Amniotic stem cell (primary cell): ENCODE measurements at places on chromosomes 2 and 18.

DNA sequence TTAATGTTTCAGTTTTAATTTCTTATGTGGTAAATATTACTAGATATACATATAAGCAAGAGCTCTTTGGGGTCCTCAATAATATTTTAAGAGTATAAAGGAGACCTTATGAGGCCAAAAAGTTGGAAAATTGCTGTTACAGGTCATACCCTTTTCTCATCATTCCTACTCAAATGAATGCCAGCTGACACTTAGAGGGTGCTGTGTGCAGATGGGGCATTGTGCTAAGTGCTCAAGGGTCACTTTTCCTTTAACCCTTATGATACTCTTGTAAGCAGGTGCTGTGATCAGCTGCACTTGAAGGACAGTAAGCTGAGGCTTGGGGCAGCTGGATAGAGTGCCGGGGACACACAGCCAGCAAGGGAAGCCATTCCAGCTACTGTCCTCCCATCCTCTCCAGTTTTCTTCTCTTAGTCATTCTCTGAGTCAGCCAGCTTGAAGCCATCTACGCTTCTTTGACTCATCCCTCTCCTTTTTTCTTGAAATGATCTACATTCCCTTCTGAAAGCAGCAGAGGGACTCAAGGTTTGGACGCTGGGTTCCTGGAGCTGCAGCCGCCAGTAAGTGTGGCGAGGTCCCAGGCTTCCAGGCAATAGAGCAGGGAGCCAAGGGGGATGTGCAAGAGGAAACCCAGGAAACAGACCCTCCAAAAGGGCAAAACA, 42.0 kb upstream of the CREB1 start:
- peak; percentile 30 for DNase-seq

DNA sequence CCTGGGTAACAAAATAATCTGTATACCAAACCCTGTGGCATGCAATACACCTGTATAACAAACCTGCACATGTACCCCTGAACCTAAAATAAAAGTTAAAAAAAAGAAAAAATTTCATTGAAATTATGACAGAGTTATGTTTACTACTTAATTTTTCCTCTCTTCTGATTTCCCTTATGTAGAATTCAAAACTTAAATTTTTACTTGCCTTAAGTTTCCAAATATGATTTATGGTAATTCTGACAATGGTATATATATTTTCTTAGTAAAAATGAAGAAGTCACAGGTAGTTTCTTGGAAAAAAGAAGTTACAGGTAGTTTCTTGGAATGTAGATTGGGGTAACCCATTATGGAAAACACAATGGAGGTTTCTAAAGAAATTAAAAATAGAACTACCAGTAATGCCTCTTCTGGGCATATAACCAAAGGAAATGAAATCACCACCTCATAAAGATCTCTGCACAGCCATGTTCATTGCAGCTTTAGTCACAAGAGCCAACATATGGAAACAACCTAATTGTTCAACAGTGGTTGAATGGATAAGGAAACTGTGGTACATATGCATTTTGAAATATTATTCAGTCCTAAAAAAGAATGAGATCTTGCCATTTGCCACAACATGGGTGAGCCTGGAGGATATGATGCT, 164.9 kb downstream of the BABAM2 start:
- DNase-seq = no peak

DNA sequence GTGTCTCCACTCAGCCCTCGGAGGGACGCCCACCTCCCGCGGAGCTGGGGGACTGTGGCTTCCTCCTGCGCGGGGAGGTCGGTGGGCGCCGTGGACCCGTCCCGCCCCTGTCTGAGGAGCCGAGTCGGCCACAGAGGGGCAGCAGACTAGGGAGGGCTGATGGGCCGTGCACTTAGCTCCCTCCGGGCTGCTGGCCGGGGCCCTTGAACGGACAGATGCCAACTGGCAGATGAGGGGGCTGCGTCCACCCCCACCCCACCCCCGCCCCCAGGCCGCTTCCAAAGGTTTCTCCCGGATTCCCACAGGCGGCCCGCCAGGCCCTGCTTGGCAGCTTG, 10.4 kb upstream of the UBE2F start:
- DNase-seq = no peak

DNA sequence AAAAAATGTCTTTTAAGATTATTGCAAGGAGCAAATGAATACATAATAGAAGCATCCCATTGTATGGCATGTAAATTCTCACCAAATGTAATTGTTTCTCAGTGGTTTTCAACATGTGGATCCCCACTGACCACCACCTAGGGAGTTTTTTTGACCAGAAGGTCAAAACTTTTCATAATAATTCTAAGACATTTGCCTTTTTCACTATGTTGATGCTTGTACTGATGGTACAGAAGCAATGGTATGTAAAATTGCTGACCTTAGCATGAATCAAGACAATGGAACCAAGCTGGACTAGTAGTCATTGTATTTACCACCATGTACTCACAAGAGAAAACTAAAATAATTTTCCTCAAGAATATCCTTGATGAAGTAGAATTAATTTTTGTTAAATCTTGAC, 36.8 kb downstream of the RAB10 start:
- DNase-seq = no peak

GRCh38 chr2:221087779-221088178, 484.3 kb downstream of the EPHA4 start:
- DNase-seq = no peak

GRCh38 chr2:150695451-150696135, 208.1 kb upstream of the RND3 start:
- no peak for DNase-seq
